8988T (cell line): ENCODE measurements at places on chromosomes 11 and 22.

DNA sequence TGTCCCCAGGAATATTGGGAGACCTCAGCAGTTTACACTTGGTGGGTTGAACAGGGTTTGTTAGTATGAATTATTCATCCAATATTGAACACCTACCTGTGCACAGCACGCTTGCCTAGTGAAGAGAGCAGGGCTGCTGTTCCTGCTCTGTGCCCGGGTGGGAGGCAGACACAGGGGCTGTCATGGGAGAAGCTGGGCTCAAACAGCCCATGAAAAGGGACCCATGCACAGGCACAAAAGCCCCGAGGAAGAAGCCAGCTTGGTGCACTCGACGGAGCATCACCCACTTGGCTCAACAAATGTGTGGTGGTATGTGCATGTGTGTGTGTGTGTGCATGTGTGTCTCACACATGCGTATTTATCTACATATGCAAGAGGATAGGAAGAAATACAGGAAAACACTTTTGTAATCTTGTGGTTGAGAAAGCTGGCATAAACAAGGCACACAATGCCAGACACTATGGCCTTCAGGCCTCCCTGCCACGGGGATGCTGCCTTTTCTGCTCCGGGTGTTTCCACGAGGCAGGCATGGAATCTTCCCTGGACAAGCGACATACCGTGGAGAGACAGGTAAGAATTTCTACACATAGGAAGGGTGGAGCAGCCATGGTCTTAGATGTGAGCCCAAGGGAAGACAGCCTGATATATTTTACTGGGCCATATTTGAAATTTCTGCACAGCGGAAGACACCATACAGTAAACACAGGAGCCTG, 5.0 kb upstream of the APOBEC3A start:
- DNase-seq = no peak

- DNase-seq = peak; percentile 21
Observed at GRCh38 chr11:5476186-5476819, 12.2 kb upstream of the OR52D1 start.

- DNase-seq = no peak
Observed at GRCh38 chr11:116217441-116217840, 555.3 kb downstream of the BUD13 start.

- DNase-seq = no peak
Observed at GRCh38 chr11:4065601-4066377, 28.8 kb upstream of the RRM1 start.

DNA sequence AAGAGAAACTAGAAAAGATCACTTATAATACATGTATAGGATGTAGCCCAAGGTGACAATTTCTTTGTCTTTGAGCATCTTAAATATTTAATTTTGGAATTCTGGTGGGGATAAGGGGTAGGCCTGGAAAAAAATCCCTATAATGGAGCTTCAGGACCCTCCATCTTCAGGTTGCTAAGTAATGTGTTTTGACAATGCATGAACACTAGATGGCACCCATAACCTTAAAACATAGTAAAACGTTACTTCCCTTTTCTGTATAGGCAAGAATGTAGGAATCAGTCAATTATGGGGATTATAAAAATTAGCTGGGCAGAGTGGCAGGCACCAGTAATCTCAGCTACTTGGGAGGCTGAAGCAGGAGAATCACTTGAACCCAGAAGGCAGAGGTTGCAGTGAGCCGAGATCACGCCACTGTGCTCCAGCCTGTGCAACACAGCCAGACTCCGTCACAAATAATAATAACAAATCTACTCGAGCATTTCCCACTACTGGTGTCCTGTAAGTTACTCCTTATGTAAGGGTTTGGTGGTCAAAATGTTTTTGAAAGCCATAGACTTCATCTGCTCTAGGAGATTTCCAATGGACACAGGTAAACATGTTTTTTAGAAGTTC, 541.9 kb upstream of the CCDC90B start:
- no peak for DNase-seq

DNA sequence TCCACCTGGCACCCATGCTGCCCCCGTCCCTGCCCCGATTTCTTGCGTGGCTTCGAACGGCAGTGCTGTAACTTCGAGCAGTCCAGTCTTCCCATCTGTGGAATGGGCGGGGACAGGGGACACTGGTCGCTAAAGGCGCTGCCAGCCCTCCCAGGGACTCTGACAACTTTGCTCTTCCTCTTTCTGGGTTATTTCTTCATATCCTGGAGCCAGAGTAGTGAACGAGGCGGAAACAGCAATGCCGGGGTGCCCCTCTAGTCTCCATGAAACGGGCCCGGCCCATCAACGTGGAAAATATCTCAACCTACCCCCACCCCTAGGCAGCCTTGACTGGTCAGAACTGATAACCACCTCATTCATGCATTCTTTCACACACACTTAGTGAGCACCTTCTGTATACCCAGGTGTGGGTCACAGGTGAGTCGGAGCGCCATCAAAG, 42.8 kb downstream of the TRIOBP start:
- no peak for DNase-seq

DNA sequence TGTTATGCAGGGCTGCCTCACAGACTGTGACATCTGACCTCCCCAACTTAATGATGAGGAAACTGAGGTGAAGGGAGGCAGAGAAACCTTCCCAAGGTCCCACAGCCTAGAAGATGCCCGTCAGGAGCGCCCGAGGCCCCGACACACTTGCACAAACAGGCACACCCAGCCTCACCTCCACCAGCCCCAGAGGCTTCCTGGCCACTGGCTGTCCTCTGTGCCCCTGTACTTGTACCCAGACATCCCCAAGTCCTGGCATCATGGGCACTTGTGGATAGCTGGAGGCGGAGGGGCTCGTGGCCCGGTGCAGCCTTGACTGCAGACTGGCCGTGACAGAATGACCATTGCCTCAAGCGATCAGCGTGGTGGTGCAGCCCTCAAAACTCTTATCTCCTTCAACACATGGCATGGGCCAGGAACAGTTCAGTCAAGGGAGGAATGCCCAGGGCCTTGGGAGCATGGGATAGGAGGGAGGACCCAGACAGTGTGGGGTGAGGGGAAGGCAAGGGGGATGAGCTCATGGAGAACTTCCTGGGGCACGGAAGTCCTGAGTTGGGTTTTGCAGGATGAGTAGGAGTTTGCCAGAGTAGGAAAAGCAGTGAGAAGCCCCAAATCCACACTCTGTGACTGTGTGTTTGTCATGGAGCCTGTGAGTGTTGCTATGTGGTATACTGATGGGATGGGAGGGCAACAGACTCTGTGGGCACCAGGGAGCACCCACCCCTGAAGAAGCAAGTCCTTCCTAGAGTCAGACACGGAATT, 25.8 kb upstream of the PPARA start:
- DNase-seq = no peak

DNA sequence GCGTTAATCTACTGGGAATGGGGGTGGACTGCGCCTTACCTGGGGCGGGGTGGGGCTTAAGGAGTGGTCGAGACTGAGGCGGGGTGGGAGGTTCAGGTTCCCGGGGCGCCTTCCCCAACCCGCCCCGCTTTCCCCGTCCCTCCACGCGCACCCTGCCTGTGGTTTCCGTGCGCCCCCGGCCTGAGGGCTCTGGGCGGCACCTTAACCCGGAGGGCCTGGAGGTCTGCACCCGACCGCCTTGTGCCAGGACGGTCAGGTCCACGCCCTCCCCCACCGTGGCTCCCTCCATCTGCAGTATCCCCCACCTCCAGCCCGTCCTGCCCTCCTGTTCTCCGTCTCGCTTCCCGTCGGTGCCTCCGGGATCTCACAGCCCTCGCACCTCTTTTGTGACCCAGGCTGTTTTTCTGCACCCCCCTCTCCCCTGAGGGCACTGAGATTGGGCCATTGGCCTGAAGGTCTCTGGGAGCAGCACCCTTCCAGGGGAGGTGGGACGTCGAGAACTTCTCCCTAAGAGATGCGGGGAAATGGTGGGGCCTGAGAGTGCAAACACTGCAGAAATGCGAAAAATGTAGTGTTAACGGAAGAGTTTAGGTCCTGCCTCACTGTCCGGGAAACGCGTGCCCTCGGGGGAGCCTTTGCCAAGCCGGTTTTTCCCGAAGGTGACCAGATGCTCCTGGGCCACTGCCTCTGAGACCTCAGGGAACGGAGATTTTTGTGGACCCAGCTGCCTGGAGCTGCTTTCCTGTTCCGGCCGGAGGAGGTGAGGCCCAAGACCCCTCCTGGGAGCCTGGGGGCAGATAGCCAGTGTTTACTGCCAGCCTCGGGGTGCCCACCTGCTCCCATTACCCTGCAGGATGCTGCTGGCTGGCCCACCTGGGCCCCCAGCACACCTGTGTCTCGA, 1.2 kb upstream of the ASCL2 start:
- no peak for DNase-seq

- DNase-seq = peak; percentile 34
Observed at GRCh38 chr11:95108159-95108611, 18.5 kb downstream of the ENDOD1 start.

DNA sequence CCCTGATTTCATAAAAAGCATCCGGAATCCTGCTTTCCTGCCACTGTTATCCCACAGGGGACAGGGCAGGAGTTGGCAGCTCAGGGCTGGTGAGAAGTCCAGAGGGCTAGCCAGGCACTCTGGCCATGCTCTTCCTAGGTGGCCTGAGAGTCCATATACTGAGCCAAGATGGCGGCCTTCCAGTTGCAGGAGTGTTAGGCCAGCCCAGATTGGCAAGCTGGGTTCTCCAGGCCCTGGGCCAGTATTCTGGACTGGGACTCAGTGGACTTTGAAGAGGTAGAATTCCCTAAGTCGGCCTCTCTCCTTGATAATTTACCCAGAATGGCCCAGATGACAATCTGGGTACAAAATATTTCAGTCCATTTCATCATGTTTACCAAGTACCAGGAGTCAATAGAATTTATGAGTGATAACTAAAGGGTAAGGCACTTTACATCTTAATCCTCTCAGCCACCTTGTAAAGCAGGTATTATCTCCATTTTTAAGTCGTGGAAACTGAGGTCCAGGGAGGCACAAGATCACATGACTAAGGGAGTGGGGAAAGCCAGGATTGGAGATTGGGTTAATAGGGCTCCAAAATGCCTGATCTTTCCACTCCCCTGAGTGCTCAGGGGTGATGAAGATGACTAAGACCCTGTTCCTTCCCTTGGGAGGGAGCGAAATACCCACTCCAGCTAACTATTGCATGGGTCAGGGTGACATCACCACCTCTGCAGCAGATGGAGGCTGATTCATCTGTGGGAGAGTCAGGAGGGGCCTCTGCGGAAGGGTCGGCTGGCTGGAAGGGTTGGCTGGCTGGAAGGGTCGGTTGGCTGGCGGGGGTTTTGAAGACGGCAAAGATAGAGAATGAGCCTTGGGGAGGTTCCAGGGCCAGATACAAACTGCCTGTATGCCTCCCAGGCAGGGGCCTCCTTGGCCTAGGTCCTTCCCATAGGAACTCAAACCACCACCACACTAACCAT, 1.2 kb upstream of the MICALL1 start:
- DNase-seq = peak; percentile 55

- DNase-seq = no peak
Observed at GRCh38 chr11:130327716-130328115, 13.0 kb upstream of the ZBTB44 start.

DNA sequence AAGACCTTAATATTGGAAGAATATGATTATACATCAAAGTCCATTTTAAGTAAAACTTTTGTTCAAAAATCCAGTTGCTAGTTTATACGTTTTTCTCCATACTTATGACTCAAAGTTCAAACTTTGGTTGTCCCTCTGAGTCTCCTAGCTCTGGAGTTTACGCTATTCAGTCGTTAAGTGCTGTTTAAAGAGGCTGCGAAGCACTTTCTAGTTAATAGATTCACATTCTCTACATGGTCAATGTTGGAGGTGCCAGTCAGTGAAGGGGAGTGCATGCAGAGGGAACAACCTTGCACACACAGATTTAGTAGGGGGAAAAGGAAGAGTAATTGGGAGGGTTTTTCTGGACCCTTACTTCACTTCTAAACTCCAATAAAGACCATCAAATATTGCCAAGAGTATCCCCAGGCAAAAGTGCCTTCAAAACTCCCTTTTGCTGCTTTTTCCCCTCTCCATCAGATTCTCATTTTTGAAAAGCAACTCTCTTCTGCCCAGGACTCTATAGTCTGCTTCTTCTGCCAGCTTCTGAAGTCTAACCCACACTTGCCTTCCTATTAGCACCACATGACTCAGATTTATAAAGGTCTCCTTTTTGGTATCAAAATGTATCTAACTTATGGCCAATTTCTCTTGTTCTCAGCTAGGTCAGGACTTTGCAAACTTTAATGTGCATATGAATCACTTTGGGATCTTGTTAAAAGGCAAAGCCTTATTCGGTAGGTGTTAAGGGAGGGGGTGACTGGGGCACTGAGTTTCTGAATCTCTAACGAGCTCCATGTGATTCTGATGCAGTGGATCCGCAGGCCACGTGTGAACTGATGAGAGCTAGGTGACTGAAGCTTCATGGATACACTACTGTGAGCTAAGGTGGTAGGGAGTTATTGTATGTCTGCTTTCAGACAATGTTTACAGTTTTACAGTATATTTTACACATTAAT, 96.2 kb upstream of the MTMR2 start:
- DNase-seq = no peak
